Peyer's patch (tissue), 4 donors: ENCODE measurements at places on chromosomes 5 and 9. TPM values are rescaled to one million over a fixed set of nuclear protein-coding genes. Genes with fewer than 3 reads are reported as not detected.

DNA sequence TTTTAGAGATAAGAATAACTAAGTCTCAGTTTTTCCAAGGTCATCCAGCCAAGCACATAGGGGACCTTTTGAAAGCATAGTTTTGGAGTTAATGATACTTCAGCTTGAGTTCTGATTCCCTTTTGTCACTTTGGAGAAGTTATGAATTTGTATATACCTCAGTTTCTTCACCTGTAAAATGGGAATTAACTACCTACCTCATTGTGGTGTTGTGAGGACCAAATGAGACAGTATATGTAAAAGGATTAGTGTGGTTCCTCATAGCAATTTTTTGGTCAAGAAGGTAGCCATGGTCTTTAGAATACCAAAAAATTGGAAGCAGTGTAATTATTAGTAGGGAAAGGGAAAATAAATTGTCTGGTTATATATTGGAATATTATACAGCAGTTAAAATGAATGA lies 97.6 kb upstream of the DHFR start:
- H3K27me3 ChIP-seq, result no peaks in the 10 kb centered on the region
- no peak overlapping the region for H3K4me3 ChIP-seq
- no peaks in the 10 kb centered on the region for H3K4me1 ChIP-seq

Gene ZDHHC11B
- total RNA-seq, result 4.6 TPM

DNA sequence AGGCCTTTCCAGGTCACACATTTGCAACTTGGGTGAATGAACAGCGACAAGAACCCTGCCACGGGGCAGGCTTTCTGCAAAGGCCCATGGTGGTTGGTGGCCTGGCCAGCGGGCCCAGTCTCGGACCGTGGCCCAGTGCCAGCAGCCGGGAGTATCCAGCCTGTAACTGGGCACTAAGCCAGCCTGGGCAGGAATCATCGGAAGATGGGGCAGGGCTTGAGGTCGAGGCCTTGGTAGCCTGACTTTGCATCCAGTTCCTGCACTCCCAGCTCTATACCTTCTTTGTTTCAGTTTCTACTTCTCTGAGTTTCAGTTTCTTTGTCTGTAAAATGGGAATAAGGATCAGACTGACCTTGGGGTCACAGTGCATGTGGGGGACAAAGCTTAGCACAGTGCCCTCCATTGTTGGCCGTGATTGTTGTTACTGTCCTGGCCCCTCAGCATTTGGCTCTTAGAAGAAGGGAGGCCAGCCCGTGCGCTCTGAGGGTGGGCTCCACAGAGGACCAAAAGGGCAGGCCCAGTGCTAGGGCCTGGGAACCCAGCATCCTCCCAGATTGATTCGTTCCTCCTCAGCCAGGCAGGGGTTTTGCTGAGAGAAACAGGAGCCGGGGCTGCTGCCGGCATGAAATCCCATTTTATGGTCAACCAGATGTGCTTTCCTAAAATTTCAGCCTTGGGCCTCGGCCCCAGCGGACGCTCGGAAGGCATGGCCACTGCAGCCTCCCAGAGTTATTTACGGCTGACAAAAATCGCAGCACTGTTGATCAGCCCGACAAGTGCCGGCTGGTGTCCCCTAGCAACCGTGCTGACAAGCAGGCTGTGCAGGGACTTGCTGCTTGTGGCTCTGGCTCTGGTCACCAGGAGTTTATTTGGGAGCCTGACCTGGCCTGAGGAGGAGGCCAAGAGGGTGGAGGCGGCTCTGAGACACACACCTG lies 43.6 kb downstream of the JADE2 start:
- no peak overlapping the region for H3K4me3 ChIP-seq
- H3K27me3 ChIP-seq, result no peaks in the 10 kb centered on the region
- H3K27ac ChIP-seq, result peak overlapping the region; percentile 59
- peak; percentile 78 for DNase-seq
- peaks cover 3% of the 10 kb centered on the region for H3K4me1 ChIP-seq
- H3K36me3 ChIP-seq, result peaks cover 93% of the 10 kb centered on the region

DNA sequence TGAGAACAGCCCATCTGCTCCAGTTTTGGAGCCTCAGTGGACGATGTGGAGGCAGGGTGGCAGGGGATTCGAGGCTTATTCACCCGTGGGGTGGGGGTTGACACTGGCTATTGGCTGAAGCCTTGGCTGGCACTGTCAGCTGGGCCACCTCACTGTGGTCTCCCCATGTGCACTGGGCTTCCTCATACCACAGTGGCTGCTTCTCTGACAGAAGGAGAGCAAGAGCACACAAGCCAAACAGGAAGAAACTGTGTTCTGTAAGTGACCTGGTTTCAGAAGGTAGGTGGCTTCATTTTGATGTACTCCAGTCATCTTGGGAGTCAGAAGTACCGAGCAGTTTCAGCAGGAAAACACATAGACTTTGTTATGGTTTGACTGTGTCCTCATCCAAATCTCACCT lies 24.7 kb upstream of the CTNND2 start:
- no peaks in the 10 kb centered on the region for H3K4me1 ChIP-seq
- no peaks in the 10 kb centered on the region for H3K27me3 ChIP-seq
- H3K36me3 ChIP-seq, result no peaks in the 10 kb centered on the region
- H3K4me3 ChIP-seq, result no peak overlapping the region
- no peak overlapping the region for H3K27ac ChIP-seq

DNA sequence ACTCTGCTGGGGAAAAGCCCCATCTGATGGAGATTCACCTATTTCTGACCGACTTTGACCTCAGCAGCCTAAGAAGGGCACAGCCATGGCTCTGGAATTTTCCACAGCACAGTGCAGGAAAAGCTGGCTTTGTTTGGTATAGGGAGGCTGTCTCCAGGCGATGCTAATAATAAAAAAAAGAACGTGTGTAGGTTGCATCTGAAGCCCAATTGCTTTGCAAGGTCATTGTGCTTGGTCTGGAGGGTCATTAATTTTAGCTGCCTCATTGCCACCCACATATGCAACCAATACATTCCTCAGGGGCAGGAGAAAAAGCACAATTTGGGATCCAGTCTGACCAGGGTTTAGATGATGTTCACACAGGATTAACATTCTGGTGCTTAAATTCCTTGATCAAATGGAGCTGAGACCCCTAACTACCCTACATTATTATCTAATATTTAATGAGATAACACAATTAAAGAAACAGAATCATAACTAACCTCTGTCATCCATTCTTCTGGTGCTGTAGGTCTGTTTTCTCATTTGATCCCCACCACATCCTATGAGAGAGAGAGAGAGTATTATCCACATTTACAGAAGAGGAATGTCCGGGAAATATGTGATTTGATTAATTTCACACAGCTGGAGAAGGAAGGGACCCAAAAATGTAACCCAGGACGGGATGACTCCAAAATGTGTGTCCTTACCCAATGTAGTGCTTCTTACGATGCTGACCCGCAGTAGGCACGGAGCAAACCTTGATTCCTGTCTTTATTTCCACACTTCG lies 175.9 kb downstream of the RFK start:
- H3K27ac ChIP-seq, result no peak overlapping the region
- DNase-seq, result no peak
- no peak overlapping the region for H3K4me3 ChIP-seq
- no peaks in the 10 kb centered on the region for H3K27me3 ChIP-seq
- H3K36me3 ChIP-seq, result no peaks in the 10 kb centered on the region

GRCh38 chr5:157283434-157283833 lies 17.5 kb downstream of the CYFIP2 start:
- H3K4me3 ChIP-seq, result no peak overlapping the region
- no peaks in the 10 kb centered on the region for H3K4me1 ChIP-seq
- H3K36me3 ChIP-seq, result peaks cover 5% of the 10 kb centered on the region
- no peaks in the 10 kb centered on the region for H3K27me3 ChIP-seq
- H3K27ac ChIP-seq, result no peak overlapping the region

GRCh38 chr9:19969721-19970120 lies 180.9 kb upstream of the SLC24A2 start:
- no peaks in the 10 kb centered on the region for H3K4me1 ChIP-seq
- H3K4me3 ChIP-seq, result no peak overlapping the region
- no peak for DNase-seq
- no peak overlapping the region for H3K27ac ChIP-seq
- no peaks in the 10 kb centered on the region for H3K36me3 ChIP-seq

DNA sequence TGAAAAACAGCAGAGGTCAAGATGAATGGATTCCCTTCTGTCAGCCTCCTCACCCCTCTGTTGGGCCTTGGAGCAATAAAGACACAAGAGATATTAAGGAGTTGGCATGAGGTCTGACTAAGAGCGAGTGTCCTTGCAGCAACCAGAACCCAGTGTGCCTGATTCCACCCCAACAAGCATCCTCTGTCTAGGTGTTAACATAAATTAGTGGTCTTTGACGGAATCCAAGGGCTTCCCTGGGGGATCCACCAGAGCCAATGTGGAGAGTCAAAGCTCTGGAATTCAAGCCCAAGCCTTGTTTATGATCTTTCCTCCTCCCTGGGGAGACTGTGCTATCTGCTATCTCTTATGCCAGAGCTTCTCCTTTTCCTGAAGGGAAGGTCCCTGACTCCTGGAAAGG lies 128.1 kb upstream of the SMIM23 start:
- H3K4me3 ChIP-seq, result no peak overlapping the region
- no peaks in the 10 kb centered on the region for H3K4me1 ChIP-seq
- DNase-seq, result no peak
- no peak overlapping the region for H3K27ac ChIP-seq
- H3K27me3 ChIP-seq, result no peaks in the 10 kb centered on the region
- no peaks in the 10 kb centered on the region for H3K36me3 ChIP-seq

DNA sequence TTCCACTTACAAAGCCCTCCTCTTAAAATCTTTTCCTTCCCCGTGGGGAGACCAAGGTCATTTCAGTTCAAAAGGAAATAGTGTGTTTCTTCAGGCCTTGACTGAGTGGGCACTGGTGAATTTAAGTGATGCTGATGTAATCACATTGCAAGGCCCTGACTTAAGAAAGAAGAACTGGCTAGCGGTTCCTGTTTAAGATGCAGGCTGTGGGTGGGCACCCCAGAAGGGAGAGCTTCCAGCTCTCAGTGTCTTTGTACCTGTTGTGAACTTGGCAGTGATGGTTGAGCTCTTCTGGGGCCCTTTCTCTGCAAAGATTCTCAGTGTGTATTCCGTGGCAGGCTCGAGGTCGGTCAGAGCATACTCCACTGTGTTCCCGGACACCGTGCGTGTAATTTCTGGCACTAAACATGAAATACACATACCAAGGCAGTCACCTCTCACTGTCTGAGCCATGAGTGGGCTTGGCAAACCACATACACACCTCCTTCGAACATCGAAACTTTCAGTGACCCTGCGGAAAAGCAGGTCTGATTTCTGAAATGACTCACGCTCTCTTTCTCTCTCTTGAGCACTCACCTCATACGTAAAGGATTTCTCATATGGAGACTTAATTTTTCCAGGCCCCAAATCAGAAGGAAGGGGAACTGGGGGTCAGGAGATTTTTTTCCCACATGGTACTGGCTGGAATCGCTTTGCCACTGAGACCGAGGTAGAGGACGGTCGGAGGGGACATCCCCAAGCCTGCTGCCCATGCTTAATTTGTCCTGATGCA lies 81.9 kb downstream of the TNC start:
- no peaks in the 10 kb centered on the region for H3K27me3 ChIP-seq
- no peaks in the 10 kb centered on the region for H3K4me1 ChIP-seq
- H3K36me3 ChIP-seq, result no peaks in the 10 kb centered on the region
- DNase-seq, result no peak
- peak overlapping the region; percentile 13 for H3K27ac ChIP-seq
